ENCODE measurements at places on chromosomes 13 and 19. TPM values are rescaled to one million over a fixed set of nuclear protein-coding genes. Genes with fewer than 3 reads are reported as not detected.

The YIF1B gene
- 86.8 TPM for total RNA-seq

The EFNB2 gene
- total RNA-seq, result 10.8 TPM

The C2CD4C gene
- total RNA-seq, result not detected

The ADAT3 gene
- 2.2 TPM for total RNA-seq

The KLK1 gene
- total RNA-seq, result not detected

The ZNF43 gene
- total RNA-seq, result 3.4 TPM

The VSTM2B gene
- not detected for total RNA-seq

The GNA15 gene
- total RNA-seq, result not detected

The SETDB2 gene
- total RNA-seq, result 4.7 TPM

The KLHL1 gene
- not detected for total RNA-seq

The TSKS gene
- total RNA-seq, result not detected

The ZNF845 gene
- 4.2 TPM for total RNA-seq

The DBP gene
- 5.7 TPM for total RNA-seq

The SIGLEC12 gene
- total RNA-seq, result not detected

The GPR12 gene
- total RNA-seq, result not detected

The ZNF154 gene
- total RNA-seq, result not detected

The ARHGEF18 gene
- total RNA-seq, result 39.8 TPM

The EXOC3L2 gene
- not detected for total RNA-seq

The FCHO1 gene
- 0.67 TPM for total RNA-seq

The TNNT1 gene
- 6.1 TPM for total RNA-seq

The PSG3 gene
- total RNA-seq, result not detected

The GTF3A gene
- 71.1 TPM for total RNA-seq

The CD209 gene
- total RNA-seq, result not detected

The ZNF723 gene
- not detected for total RNA-seq

The ERICH4 gene
- not detected for total RNA-seq

The HIPK4 gene
- total RNA-seq, result not detected

The GJB2 gene
- total RNA-seq, result not detected

The B3GNT3 gene
- total RNA-seq, result not detected

The NLRP4 gene
- not detected for total RNA-seq

The CDX2 gene
- total RNA-seq, result not detected

The TDRD12 gene
- 0.30 TPM for total RNA-seq

The MAN2B1 gene
- total RNA-seq, result 52.2 TPM

The HCST gene
- 4.1 TPM for total RNA-seq

The SLC5A5 gene
- total RNA-seq, result not detected

The GDF15 gene
- total RNA-seq, result 26.7 TPM

The PTH2 gene
- not detected for total RNA-seq

The CEACAM16 gene
- total RNA-seq, result not detected

The CPB2 gene
- total RNA-seq, result not detected

The NLRP7 gene
- not detected for total RNA-seq

The C19orf33 gene
- total RNA-seq, result not detected

The RDH8 gene
- not detected for total RNA-seq

The AZU1 gene
- total RNA-seq, result not detected

Data from HFFc6 (cell line).